Smooth muscle cell of the umbilical artery (primary cell): ENCODE measurements at places on chromosomes 1 and 21. TPM values are rescaled to one million over a fixed set of nuclear protein-coding genes. Genes with fewer than 3 reads are reported as not detected.

Gene ALG14
- total RNA-seq, result 0.69 and 1.8 TPM in 2 replicates

Gene RPTN
- not detected in 2 replicates for total RNA-seq

Gene CELA3B
- not detected in 2 replicates for total RNA-seq

Gene PDZK1IP1
- not detected in 2 replicates for total RNA-seq

Gene AADACL3
- total RNA-seq, result not detected in 2 replicates

Gene GORAB
- total RNA-seq, result 15.7 and 21.9 TPM in 2 replicates

Gene FCRL4
- not detected in 2 replicates for total RNA-seq

Gene SLC30A2
- not detected in 2 replicates for total RNA-seq

Gene KIF14
- 0.89 and 8.8 TPM in 2 replicates for total RNA-seq

Gene MAP3K21
- total RNA-seq, result 0.59 and 1.3 TPM in 2 replicates

Gene CFAP141
- not detected in 2 replicates for total RNA-seq

Gene FOXJ3
- total RNA-seq, result 16.3 and 26.6 TPM in 2 replicates
